ENCODE measurements at places on chromosomes 3 and 15.

GRCh38 chr3:196942226-196942914 is at the start of gene NCBP2:
Gene NCBP2 (minus strand): TSS chr3:196942528. CDS start chr3:196942503, 25 bp downstream.
- DNase-seq, result peak; percentile 99

GRCh38 chr3:191770541-191770940 is 309.6 kb downstream of the PYDC2 start:
- no peak for DNase-seq

GRCh38 chr3:58484045-58484721 is 7.7 kb upstream of the KCTD6 start:
- DNase-seq, result no peak

GRCh38 chr3:57805674-57806073 is 49.6 kb downstream of the SLMAP start:
- peak; percentile 94 for DNase-seq

- DNase-seq, result no peak
These were observed 535.6 kb upstream of the AGTR1 start for GRCh38 chr3:148162132-148162531.

- no peak for DNase-seq
These were observed 2.9 kb downstream of the HACD3 start for GRCh38 chr15:65533057-65533756.

- no peak for DNase-seq
These were observed 27.5 kb downstream of the AQP9 start for GRCh38 chr15:58165661-58166060.

DNA sequence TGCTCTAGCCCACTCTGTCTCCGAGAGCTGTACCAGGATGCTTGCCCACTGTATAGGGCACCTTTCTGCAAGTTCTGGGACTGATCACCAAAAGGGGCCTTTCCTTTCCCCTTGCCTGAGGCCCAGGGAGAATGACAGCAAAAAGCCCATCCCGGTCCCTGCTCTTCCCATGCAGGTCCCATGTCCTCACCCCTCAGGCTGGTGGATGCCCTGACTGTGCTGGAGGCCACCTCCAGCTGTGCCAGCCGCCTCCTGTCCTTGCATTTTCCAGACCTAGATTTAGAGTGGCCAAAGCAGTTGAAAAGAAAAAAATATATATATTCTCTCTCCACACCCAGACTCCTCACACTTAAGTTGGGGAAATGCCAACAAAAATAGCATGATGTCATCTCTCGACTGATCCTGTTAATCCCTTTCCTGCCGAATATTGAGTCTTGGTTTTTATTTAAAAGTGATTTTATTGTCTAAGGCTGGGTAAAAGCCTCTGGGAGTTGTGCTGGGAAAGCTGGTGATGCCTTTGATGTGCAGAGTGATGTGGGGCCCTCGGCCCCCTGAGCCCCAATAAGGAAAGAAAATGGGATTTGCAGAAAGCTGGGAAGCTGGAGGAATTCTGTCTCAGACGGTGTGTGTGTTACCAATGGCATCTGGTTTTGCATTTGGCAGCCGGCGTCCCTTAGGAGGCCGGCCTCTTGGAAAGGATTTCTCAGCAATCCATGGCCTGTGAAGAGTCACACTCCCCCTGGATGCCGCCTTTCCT is 29.3 kb upstream of the TPM1 start:
- peak; percentile 78 for DNase-seq

GRCh38 chr3:61673651-61674050 is 112.3 kb downstream of the PTPRG start:
- DNase-seq, result no peak

GRCh38 chr3:141414800-141415462 is 46.6 kb downstream of the ZBTB38 start:
- DNase-seq, result no peak

- DNase-seq, result no peak
These were observed 21.5 kb downstream of the LARS2 start for GRCh38 chr3:45409921-45410320.

Data from kidney tubule cell (primary cell).